ENCODE measurements at places on chromosomes 11 and 22.

DNA sequence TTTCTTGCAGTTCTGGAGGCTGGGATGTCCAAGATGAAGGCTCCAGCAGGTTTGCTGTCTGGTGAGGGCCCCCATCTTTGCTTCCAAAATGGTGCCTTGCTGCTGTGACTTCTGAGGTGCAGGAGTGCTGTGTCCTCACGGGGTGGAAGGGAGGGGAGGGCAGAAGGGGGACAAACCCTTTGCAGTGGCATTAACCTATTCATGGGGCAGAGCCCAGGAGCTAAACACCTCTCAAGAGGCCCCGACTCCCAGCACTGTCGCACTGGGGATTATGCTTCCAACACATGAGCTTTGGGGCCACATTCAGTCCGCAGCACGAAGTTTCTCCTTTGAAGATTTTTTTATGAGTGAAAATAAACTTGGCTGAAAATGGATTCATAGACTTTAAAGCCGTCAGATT lies 25.5 kb upstream of the OSBPL5 start:
- no peak for DNase-seq

DNA sequence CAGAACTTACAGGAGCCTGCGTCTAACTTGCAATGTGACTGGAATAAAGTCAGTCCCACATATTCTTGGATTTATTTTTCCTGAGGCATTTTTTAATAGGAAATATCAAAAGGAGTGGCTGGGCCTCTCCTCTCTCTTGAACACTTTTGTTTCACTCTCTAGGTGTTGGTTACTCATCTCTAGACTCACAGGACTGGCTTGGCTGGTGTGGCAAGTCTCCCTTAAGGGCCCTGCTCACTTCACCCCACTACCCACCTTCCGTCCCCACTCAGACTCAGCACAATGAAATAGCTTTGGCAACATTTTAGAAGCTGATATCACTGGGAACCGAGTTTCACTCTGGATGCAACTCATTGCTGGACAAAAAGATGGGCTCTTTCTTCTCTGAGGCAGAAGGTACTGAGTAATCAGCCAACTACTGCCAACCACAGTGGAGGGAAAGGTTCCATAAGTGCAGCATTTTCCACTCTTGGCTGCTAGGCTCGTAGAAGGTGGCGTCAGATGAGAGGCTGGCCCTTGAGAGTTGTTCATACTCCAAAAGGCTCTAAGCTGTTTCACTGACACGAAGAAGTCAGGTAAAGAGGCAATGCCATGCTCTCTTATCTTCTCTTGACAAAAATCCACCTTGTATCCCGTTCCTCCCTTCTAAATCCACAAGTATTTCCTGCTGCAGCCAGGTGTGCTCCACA lies 390.6 kb downstream of the SOX6 start:
- no peak for DNase-seq

GRCh38 chr11:69883292-69884255 lies 64.4 kb upstream of the FGF3 start:
- DNase-seq, result peak; percentile 39

- no peak for DNase-seq
Observed at GRCh38 chr11:22670830-22671229, 4.4 kb downstream of the GAS2 start.

- peak; percentile 18 for DNase-seq
Observed at GRCh38 chr22:32926600-32926999, 125.1 kb downstream of the TIMP3 start.

GRCh38 chr11:17972987-17973386 lies 39.9 kb downstream of the SERGEF start:
- peak; percentile 99 for DNase-seq

DNA sequence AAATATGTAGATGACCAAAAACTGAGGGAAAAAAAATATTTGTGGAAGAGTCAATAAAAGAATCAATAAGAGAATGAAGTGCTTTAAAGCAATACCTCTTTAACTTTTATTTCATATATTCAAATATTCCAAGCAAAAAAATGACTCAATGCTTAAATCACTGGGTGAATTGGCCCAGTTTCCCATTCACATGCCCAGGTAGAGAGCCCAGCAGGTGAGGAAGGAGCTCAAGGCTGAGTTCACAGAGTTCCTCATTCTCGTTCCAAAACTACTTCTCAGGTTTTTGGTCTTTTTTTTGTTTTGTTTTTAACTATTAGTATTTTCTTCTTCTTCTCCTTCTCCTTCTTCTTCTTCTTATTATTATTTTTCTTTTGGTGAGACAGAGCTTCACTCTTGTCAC lies 30.2 kb downstream of the SLC1A2 start:
- no peak for DNase-seq

- DNase-seq, result no peak
Observed at GRCh38 chr22:31893460-31893859, 50.9 kb upstream of the YWHAH start.

GRCh38 chr22:40415531-40416266 lies 45.3 kb downstream of the SGSM3 start:
- no peak for DNase-seq

DNA sequence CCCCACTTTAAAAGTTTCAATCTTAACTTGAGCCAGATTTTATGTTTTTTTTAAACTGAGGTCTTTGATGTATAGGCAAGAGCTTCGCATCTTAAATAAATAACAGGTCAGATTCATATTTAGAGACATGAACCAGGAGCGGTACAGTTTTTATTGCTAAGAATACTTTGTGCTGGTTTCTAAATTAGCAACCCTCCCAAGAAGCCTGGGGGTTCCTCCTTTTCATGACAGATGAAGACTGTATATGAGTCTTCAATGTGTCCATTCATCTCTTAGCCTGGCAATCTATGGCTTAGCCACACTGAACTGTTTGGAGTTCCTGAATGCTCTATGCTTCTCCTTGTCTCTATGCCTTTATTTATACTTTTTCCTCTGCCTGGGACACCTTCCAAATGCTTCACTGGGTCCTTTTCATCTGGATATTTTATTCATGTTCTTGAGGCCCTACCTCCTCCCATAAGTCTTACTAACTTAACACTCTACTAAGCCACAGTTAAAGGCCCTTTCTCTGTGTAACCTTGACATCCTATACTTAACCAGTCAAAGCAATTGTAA lies 338.6 kb downstream of the INSC start:
- no peak for DNase-seq

DNA sequence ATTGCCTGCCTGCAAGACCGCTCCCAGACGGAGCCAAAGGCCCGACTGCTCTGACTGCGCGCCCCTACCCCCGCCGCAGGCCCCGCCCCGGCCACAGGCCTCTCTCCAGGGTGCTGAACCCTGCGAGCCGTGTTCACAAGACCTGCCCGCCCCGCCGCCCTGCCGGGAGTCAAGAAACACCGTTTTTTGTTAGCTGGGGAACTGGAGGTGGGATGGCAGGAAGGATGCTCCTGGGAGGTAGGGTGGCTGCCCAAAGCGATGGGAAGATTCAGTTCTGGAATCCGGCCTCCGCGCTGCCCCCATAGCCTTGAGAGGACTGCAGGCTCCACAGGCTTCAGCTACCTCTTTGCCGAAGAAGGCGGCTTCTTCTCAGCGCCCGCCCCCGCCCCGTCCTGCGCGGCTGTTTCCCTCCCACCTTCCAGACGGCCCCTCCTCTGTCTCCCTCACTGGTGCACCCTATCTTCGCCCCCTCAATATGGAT lies 2.7 kb upstream of the PDE2A start:
- peak; percentile 59 for DNase-seq

- DNase-seq, result no peak
Observed at GRCh38 chr11:133922078-133922870, 34.5 kb downstream of the IGSF9B start.

GRCh38 chr11:6671991-6672390 lies 11.1 kb downstream of the MRPL17 start:
- no peak for DNase-seq

GRCh38 chr11:93032580-93032979 lies 63.1 kb downstream of the MTNR1B start:
- peak; percentile 41 for DNase-seq

GRCh38 chr11:122751292-122752070 lies 86.8 kb upstream of the CRTAM start:
- DNase-seq, result peak; percentile 48

DNA sequence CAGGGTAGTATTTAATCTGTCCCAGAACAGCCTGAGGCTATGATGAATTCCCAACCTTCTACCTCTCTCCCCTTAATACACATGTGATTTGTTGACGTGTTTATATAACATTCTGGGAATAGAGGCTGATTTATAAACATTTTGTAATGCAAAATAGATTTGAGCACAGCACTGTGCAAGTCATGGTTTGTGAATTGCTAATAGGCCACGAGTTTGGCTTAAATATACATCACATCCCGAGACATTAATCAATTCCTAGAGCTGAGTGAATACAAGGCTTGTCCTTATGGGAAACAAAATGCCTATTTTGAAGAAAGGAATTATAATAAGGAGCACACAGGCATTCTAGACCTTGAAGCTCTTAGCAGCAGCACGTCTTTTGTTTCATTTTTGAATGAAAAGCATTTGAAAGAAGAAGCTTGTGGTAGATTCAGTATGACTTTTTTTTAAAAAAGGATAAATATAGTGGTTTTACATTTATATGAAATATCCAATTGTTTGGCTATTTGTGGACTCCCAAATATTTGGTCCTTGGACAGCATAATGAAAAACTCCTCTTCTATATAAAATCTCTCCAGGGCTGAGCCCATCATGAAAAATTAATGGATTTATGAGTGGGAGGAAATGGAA lies 116.4 kb downstream of the SLC17A6 start:
- no peak for DNase-seq

DNA sequence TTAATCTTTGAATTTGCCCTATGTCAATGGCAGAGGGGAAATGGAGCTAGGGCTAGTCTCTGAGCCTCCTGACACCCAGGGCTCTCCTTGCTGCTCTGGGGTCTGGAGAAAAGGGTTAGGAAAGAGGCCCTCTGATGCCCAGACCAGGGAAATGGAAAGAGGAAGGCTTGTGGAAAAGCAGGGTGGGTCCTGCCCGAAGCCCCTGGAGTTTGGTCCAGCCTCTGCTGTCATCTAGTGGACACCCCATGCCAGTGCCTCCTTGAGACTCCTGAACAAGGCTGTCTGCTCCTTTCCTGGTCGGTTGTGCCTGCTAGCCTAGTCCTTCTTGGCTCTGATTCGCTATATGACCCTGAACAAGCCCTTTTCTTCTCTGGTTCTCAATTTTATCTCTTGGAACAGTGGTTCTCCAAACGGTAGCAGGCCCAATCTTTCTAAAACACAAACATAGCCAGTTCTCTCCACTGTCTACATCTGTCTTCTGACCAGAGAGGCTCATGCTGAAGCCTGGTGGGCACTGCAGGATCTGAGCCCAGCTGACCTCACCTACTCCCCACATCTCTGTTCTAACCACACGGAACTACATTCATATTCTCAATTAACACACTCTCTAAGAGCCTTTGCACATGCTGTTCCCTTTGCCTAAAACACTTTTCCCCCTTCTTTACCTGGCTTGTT lies 8.8 kb upstream of the PLA2G3 start:
- DNase-seq, result peak; percentile 81

DNA sequence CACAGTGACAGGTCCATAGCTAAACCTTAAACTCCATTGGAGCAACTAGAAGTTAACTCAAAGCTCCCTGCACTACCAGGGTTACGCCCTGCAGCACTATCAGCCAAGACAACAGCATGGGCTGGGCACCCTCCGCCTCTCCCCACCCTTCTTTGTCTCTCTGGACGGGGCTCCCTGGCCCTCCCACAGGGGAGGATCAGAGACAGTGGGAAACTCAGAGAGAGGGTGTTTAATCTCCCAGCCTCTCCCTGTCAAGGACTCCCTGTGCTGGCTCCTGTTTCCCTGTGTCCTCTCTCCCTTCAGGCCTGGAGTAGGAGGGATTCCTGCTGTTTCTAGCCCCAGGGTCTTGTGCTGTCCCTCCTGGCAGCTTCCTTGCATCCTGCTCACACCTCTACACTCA lies 56.9 kb upstream of the CSNK2A3 start:
- DNase-seq, result no peak

DNA sequence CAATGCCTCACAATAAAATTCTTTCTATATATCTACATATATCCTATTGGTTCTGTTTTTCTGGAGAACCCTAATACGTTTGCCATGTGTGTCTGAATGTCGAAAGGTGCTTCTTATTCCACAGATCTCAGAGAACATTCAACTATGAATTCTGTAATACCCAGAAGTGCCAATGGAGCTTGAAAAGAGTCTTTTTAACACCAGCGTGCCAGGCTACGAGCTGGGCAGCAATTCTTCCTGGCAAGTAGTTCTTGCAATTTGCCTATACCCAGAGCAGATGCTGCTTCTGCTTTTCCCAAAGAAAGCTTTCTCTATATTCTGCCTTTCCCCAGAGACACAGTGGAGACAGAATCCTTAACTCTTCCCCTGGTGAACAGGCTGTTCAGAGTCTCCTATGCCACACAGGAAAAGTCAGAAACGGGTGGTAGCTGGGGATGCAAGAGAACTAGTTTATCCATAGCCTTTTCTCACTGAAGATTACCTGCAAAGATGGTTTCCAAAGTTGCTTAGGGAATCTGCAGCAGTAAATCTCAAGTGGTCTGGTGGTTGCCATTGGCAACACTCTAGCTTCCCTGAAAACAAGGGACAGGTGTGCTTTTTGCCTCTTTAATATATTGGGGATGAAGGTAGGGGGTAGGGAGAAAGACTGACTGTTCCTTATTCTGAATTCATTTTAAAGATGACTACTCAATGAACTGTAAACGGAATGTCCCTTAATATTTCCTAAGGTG lies 16.8 kb upstream of the PAFAH1B2 start:
- no peak for DNase-seq

- DNase-seq, result no peak
Observed at GRCh38 chr11:121437018-121437685, 15.0 kb upstream of the SORL1 start.

DNA sequence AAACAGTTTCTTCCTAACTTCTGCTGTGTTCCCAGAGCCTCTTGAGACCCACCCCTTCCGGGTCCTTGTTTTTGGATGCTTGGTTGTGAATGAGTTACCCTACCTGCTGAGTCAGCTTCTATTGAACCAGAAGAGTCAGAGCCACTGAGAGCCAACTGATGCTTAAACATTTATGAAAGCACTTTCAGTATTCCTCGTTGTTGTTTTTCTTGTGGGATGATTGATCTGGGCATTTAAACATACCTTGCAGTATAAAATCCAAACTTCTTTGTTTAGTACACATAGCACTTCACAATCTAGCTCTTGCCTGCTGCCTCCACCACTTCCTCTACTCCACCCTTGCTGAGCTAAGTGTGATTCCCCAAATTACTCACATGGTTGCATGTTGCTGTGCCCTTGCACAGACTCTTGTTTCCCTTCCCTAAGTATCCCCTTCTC lies 5.5 kb downstream of the PRSS23 start:
- no peak for DNase-seq

- no peak for DNase-seq
Observed at GRCh38 chr11:35218956-35219355, 80.0 kb downstream of the CD44 start.

DNA sequence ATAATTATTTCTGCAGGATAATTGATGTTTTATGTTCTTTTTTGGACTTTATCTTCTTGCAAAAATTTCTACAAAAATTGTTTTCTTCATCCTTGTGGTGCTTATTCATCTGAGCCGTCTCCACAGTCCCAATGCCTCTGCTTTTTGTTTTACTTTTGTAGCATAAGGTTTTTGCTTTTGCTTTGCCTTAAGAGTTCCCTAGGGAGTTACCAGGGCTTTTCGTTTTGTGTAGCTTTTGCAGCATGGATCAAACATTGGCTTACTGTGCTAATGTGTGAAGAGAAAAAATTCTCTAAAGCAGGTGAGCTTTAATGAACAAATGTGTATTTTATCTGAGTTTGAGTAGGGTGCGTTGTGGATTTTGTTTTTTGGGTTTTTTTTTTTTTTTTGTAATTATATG lies 11.8 kb downstream of the XBP1 start:
- DNase-seq, result no peak
